Tibial nerve (tissue), 4 donors: ENCODE measurements at places on chromosomes 1 and 21.

DNA sequence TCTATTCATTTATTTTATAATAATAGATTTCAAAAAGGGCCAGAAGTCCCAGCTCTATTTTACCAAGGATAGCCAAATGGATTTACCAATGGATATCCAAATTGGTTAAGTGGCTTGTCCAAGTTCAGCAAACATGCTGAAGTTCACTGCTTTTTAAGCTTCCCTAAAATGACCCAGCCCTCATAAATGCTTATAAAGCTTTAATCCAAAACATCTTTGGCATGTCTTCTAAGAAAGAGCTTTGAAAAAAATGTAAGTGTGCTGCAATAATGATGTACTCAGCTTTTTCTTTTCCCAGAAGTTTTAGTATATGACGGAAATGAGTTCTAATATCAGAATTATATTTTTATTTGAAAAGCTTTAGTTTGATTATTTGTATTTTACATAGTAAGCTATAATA, 451.5 kb upstream of the ADAMTS5 start:
- no peak for DNase-seq

DNA sequence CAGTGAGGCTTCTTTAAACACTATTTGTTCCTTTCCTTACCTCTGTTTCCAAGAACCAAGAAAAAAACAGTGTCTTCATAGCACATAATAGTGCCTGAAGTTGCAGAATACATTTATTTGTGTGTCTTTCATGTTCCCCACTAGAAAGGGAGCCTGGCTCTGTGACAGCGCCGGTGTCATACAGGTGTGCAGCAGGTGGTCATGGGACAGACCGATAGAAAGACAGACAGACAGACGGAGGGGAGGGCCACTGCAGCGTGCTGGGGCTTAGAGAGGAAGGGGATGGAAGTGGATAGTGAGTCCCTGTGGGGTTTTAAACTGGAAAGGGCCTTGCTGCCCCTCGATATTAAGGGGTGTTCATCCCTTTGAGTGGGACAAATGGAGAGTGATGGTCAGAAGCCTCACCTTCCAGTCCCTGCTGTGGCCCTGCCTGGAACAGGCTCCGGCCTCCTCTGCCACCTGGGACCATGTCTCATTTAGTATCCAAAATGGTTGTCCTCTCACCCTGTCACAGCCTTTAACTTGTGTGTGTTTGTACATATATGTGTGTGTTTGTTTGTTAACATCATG, 152.9 kb downstream of the PGBD5 start:
- no peak for DNase-seq

DNA sequence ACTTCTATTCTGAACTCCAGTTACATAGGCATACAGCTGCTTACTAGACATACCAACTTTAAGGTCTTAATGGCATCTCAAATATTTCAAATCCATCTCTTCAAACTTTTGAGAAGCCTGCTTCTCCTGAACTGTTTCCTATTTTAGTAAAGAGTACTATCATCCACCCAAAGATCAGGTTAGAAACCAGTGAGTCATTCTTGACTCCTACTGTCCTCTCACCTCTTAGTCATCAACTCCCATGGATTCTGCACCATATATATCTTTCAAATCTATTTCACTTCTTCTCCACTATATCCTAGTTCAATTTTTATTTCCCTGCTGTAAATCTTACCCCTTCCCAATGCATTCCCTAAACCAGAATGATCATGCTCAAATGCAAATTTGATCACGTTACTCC, 18.1 kb upstream of the BEND5 start:
- DNase-seq, result no peak

GRCh38 chr1:154241703-154242351, 21.1 kb downstream of the UBAP2L start:
- DNase-seq, result no peak

DNA sequence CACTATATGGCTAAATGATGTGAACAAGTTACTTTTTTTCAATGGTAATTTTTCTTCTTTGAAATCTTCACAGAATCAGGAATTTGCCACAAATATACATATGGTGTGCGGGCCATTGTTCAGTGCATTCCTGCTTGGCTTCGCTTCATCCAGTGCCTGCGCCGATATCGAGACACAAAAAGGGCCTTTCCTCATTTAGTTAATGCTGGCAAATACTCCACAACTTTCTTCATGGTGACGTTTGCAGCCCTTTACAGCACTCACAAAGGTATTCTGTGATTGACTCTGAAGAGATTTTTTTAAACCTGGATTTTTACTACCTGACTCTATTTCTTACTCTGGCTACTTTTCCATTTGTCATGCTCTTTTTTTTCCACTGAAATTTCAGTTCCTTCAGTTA, 76.2 kb upstream of the KIAA1614 start:
- no peak for DNase-seq

- no peak for DNase-seq
Observed at GRCh38 chr1:18279351-18280074, 171.9 kb downstream of the IGSF21 start.

DNA sequence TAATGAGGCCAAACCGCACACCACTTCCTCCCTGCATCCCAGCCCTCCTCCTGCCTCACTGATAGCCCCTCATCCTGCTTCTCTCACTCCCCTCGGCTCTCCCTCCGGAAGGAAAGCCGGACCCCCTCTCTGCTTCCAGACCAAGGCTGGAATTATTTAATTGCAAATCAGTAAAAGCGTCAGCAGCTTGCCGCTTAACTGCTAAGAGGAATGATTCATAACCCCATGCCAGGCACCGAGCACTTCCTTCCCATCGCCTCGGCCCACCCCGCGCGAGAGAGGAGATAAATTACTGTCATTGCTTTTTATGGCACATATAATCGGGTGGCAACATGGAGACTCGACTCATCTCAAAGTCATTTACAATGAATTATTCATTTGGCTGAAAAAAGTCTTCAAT, 77.3 kb downstream of the UBIAD1 start:
- DNase-seq, result no peak

DNA sequence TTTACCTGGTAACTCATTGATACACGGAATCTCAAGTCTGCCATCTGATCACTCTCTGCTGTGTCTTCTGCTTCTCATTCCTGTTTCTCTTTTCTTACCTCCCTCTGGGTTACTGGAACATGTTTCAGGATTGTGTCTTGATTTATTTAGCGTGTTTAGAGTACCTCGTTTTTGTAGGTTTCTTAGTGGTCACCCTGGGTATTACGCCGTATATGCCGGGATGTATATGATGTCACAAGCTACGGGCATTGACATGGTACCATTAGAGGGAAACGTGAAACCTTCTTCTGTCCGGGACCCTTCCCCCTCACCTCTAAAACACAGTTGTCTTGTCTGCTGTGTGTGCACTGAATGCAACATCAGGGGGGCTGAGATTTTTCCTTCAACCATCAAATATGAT, 2.8 kb downstream of the ACTRT2 start:
- DNase-seq, result no peak

GRCh38 chr21:26637201-26637745, 64.2 kb upstream of the CYYR1 start:
- DNase-seq, result no peak

DNA sequence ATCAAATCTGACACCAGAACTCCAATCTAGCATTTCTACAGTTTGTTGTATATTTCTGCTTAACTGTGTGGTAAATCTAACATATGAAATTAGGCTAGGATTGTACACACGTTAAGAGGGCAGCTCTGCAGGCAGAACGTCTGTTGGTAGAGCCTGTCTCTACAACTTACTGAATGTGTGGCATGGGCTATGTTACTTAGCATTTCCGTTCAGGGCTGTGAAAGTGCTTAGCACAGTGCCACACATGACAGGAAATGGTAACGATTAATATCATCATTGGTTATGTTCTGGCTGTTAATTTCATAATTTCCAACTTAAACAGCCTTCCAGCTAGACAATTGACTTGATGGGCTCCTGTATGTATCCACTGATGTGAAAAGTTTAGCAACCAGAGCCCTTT, 9.6 kb upstream of the C8B start:
- no peak for DNase-seq

GRCh38 chr1:182754087-182754486, 35.5 kb upstream of the NPL start:
- DNase-seq, result no peak

DNA sequence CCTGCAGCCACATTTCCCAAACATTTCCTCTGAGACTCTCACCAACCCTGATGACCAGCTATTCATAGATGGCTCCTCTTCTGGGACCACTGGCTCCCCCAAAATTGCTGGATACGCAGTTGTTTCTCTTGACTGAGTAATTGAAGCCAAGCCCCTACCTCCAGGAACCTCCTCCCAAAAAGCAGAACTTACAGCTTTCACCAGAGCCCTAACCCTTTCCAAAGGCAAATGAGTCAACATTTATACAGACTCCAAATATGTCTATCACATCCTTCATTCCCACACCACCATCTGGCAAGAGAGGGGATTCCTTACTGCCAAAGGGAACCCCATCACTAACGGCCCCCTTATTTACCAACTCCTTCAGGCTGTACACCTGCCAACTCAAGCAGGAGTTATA, 20.3 kb upstream of the CA6 start:
- no peak for DNase-seq

GRCh38 chr1:97844552-97845089, 76.2 kb downstream of the DPYD start:
- DNase-seq, result no peak

DNA sequence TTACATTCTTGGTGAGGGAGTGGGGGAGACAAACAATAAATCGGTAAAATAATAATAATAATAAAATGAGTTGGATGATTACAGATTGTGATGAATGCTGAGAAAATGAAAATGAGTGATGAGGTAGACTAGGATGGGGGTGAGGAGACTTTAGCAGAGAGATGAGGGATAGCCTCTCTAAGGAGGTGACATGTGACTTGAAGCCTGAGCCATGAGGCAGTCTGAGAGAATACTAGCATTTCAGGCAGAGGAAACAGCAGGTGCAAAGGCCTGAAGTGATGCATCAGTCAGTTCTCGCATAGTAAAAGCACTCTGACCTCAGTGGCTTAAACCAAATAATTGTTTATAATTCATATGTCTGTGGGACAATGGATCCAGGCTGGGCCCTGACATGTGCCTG, 181.2 kb downstream of the AGBL4 start:
- DNase-seq, result no peak

- no peak for DNase-seq
Observed at GRCh38 chr1:62209931-62210595, 15.4 kb downstream of the L1TD1 start.

DNA sequence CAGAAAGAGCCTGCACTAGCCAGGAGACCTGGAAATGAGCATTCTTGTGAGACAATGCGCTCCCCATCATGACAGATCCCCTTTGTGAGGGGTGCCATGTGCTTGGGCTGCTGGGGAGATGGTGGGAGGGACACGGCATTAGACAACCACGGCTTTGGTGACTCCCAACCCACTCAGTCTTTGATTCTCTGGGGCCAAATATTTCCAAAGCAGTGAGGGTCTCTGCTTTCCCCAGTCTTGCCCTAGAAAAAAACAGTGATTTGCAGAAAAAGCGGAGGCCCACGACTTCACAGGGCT, 10.2 kb downstream of the SLC45A3 start:
- no peak for DNase-seq

DNA sequence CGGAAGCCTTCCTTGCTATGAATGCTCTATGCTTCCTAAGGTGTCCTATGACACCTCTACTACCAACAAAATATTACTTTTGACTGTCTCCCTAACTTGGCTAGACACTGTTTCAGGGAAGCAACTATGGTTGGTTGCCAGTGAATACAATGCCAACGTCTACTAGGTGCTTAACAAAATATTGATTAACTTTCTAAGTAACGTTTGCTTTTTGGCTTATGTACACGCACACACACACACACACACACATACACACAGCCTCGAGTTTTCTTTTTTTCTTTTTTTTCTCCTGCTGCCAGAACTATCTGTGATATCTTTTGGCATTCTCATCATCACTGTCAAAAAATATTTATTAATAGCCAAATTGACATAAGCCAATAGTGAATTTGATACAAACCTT, 864.0 kb downstream of the PLA2G4A start:
- no peak for DNase-seq

- DNase-seq, result no peak
Observed at GRCh38 chr1:86829321-86829720, 84.6 kb downstream of the SELENOF start.

DNA sequence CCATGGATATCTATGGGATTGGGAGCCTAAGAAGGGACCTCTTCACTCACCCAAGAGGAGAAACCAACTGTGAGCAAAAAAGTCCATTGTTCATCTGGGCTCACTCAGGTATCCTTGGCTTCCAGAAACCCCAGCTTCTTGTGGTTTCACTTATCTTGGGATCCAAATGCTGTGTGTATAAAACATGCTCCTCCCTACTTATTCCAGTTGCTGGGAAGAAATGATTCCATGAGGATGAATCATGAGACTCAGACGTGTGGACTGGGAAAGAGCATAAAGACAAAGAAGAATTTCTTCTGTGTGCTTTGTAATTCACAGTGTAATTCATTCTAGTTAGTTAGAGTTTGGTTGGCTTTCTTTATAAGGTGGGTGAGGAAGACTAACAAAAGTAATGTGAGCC, 283.7 kb downstream of the ZNF648 start:
- no peak for DNase-seq

- DNase-seq, result no peak
Observed at GRCh38 chr1:94379615-94380014, 38.6 kb upstream of the ABCD3 start.

- no peak for DNase-seq
Observed at GRCh38 chr1:186301448-186301847, 73.6 kb downstream of the TPR start.

DNA sequence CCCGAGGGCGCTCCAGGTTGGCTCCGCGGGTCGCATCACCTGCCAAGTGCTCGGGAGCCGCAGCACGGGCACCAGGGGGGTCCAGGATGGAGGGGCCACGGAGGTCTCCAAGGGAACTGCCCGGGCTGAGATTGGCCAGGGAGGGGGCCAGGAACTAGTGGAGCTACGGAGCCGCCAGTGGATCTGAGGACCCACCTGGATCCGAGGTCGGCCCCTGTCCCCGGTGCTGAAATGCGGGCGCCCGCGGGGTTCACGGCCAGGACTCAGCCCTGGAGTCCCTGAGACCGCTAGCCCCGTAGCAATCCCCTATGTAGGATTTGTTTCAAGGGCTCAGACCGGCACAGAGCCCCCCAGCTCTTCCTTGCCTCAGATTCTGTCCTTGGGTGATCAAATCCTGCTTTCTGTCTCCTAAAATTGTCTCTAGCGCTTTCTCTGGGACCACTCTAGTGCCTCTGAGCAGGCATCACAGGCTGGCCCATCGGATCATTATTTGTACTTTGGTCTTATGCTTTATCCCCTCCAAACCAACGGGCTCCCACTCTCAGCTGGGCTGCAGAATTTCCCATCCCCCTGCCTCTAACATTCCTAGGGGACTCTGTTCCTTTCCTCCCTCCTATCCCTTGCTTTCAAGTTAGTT, 27.3 kb downstream of the KIAA2013 start:
- DNase-seq, result no peak

DNA sequence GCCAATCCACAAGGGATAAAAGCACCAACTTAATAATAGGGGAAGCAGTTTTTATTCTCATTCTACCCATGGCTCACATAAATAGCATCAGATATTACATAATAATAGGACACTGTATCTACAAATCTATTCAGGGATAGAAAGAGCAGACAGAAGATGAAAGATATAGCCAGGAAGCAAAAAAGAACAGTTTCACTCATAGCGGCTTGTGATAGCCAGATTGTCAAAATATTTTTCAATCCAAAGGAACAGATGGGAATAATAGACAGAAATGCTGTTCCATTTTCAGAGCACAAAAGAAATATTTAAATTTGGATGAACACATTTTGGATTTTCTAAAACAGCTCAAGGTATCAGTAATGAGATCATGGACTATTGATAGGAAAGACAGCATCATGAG, 232.5 kb upstream of the GREM2 start:
- DNase-seq, result no peak
